Stimulated activated CD4-positive, alpha-beta T cell treated with anti-CD3 and anti-CD28 coated beads, Interleukin-1b, Interleukin-23, amount 100 ng/mL, for 24 hours (primary cell): ENCODE measurements at places on chromosomes 1 and 21.

GRCh38 chr1:202812176-202813026 lies 1.6 kb downstream of the PCAT6 start:
- DNase-seq = no peak

- no peak for DNase-seq
Observed at GRCh38 chr1:9241891-9242290, 7.3 kb downstream of the H6PD start.

DNA sequence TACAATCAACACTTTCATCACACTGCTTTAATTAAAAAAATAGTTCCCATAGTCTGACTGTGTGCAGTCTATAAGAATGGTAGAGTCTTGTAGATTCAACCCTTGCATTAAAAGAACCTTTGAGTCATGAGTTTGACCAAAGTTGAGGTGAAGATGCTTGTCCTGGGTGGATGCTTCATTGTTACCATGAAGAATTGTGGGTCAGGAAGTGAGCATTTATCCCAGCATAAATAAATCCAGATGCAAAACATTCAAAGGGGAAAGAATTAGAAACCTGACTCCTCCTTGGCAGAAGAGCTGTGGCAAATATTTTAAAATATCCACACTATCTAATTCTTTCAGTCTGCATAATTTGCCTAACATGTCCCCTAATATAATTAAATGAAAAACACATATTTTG lies 72.9 kb upstream of the SPAG17 start:
- DNase-seq = no peak

DNA sequence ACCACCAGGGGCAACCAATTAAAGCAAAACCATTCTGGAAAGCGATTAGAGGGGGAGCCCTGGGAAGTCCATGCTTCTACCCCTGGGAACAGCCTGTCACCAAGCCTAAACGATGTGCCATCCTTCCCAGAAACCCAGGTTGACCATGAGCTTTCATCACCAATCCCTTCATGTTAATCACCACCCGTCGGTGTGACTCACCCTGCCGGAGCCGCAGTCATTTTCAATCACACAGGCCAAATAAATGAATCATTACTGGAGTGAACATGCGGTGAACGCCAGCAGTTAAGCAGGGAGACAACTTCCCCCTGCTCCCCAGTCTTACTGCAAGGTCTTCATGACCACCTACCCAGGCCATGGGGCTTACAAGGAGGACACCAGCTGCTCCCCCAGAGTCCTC lies 308.8 kb downstream of the AJAP1 start:
- DNase-seq = no peak

GRCh38 chr1:67441739-67442281 lies 11.6 kb upstream of the SERBP1 start:
- no peak for DNase-seq

DNA sequence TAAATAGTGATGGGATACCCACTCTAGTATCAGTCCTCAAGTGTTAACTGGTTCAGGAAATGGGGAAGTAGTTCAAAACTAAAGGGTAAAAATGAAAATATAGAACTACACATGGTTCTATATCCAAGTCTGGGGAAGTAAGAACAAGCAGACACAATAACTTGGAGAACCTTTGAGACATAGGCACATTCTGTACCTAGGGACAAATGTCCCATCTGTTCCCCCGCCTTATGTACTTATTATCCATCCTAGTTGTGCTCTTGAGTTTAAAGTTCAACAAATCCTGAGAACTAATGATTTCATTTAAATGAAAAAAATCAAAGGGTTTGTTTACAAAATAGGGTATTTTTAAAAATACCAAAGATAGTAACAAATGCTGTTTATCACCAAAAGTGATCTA lies 32.5 kb downstream of the WNT2B start:
- no peak for DNase-seq

GRCh38 chr1:202122639-202123335 lies at the start of gene GPR37L1:
Gene GPR37L1, plus strand, starts transcription at chr1:202122917. Its CDS starts 47 bp downstream, at chr1:202122964.
- no peak for DNase-seq

DNA sequence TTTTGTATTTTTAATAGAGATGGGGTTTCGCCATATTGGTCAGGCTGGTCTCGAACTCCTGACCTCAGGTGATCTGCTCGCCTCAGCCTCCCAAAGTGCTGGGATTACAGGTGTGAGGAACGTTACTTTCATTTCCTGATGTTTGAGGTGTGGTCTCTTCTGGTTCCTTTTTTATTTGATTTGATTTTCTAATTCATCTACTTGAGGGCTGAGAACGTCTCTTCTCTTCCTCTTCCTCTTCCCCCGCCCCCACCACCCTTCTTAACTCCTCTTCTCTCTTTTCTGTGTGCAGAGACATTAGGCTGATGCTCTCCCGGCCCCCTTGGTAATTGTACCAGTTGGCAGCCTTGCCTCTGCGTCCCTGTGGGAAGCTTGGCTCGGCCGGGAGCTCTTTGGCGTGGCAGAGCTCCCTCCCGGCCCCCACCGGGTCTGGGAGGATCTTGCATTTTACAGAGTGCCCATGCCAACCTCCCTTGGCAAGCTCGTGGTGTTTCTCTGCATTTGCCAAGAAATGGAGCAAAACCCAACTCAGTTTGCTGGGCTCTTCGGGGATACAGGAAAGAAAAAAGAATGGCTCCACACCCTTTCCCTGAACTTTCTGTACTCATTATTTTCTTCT lies 19.9 kb downstream of the CRYAA start:
- no peak for DNase-seq

- no peak for DNase-seq
Observed at GRCh38 chr1:99659755-99660210, 13.9 kb downstream of the PALMD start.

GRCh38 chr1:160628799-160629263 lies 18.0 kb downstream of the SLAMF1 start:
- no peak for DNase-seq

DNA sequence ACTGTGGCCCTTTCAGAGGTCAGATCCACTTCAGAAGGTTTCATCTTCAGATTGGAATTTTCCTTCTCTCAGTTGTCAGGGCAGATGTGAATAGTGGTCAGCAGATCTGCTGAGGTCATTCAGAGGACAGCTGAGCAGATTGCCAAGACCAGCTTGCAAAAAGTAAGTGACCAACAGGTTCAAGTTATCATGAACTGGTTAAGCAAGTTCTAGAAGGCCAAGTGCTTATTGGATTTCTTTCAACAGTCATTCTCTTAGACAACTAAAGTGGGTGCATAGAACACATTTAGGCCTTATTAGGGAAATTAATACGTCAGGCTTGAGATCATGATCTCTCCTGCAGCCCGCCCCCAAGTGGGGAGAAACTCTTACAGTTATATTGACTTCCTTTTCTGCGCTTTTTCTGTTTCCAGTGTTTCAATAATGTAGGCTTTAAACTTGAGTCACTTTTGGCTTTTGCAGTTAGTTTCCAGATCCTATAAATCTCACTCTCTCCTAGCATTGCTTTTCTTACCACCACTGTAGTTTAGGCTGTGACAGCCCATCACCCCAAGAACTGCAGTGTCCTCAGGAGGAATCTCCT lies 96.4 kb downstream of the C1orf21 start:
- no peak for DNase-seq

- no peak for DNase-seq
Observed at GRCh38 chr1:234393190-234393589, 19.9 kb downstream of the COA6 start.

DNA sequence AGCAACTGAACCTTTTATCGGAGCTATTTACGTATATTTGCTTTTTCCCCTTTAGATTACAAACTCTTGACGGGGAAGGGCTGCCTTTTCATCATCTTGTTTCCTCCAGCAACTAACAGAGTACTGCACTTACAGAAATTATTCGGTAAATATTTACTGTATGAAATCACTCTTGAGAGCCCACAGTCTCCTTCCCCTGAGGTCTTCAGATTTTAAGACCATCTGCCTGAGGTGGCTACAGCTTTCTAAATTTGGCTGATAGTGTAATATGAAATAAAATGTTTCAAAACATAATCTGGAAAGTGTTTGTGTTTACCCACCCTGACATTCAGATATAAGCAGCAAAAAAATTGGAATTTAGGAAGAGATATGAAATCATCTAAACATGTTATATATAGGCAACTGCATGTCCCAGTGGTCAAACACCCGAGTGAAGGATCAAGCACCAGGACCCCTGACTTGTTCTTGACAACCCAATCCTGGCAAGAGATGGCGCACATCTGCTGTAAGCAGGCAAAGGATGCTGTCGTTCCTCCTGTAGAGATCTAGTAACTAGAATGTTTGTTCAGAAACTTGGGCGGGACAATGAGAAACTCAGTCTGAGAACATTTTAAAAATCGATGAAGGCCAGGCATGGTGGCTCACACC lies 60.9 kb downstream of the SIPA1L2 start:
- no peak for DNase-seq

GRCh38 chr21:16535102-16535422 lies 805.3 kb downstream of the USP25 start:
- no peak for DNase-seq

GRCh38 chr1:246801241-246802020 lies 77.2 kb downstream of the SCCPDH start:
- DNase-seq = no peak

GRCh38 chr1:26690576-26691031 lies 5.2 kb upstream of the ARID1A start:
- DNase-seq = no peak

- no peak for DNase-seq
Observed at GRCh38 chr1:208158640-208159554, 85.3 kb downstream of the PLXNA2 start.
